GM13976 (cell line): ENCODE measurements at places on chromosomes 16 and 17.

- DNase-seq, result no peak
Measured at GRCh38 chr17:64178011-64178825, 48.3 kb upstream of the ERN1 start.

DNA sequence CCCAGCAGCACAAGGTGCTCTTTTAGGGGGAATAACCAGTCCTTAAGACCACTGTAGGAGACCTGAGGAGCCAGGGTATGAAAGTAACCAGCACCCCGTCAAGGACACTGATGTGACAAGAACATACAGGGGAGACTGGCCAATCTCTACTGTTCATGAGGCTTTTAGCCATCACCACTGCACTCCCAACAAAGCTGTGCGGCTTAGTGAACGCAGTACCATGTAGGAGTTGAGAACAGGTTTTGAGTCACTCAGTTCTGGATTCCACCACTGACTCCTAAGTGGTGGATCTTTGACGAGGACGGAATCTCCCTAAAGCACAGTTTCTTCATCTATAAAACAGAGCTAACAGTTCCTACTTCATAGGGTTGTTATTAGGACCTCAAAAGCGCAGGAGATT, 26.8 kb downstream of the COG4 start:
- no peak for DNase-seq

DNA sequence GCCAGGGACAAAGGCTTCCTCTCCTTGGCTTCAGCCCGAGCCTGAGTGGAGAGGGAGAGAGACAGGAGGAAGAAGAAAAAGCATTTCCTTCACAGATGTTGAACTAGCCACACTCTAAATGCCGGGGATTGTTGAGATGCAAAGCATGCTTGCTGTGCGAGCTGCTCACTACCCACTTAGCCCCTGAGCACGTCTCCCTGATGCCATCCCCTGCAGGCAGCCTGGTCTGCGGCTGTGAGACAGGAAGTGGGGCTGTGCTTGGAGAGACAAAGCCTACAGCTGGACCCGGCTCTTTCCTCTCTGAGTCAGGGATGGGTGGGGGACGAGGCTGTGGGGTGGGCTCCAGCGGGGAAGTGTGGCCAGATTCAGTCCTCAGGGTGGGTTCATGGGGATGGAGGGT, 13.7 kb downstream of the WNT9B start:
- no peak for DNase-seq

DNA sequence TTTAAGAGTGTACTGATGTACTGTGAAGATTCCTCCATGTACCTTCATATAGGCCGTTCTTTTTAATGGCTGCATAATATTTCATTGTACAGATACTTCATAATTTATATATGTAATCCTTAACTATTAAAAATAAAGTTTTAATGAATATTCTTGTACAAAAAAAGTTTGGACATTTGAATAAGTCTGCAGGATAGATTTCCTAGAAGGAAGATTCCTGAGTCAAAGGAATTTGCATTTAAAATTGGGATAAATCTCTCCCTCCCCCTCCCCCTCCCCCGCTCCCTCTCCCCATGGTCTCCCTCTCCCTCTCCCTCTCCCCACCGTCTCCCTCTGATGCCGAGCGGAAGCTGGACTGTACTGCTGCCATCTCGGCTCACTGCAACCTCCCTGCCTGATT, 15.6 kb upstream of the SLC13A2 start:
- no peak for DNase-seq

- DNase-seq, result no peak
Measured at GRCh38 chr17:65064452-65065019, 8.0 kb upstream of the GNA13 start.

DNA sequence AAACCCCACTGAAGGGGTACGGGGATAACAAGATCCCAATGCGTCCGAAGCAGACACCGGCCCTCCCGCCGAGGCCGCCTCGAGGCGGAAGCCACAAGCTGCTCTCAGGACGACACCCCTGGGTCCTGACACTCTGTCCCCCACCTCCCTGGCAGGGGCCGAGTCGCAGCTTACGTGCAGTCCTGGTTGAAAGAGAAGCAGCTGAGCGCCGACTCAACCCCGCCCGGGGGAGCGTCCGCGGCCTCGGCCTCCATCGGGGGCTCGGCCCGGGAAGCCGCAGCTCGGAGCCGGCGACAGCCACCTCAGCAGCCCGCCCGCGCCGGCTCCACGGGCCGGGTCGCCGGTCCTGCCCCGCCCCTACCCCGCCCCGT, at the start of gene WIPI1:
WIPI1 (minus strand) TSS at position 329 of the 371 bp plus-strand sequence; CDS start at position 254, 75 bp downstream.
- DNase-seq, result no peak
